ENCODE measurements at places on chromosomes 11 and 22.

DNA sequence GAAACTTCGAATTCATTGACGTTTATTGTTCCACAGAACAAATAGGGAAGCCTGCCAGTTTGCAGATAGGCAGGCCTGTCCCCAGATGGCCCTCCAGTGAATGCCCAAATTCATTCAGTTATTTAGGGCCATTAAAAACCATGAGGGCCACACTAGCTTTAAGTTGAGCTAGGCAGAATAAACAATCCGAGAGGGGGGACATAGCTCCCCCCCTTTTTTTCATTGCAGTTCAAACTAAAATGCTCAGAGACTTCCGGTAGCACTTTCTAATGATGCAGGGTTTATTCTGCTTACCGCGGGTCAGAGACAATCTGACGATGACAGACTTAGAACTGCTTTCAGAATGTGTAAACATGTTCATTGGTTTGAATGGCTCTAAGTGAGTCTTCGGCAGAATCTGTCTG is 72.0 kb downstream of the ZBTB16 start:
- no peak for DNase-seq

DNA sequence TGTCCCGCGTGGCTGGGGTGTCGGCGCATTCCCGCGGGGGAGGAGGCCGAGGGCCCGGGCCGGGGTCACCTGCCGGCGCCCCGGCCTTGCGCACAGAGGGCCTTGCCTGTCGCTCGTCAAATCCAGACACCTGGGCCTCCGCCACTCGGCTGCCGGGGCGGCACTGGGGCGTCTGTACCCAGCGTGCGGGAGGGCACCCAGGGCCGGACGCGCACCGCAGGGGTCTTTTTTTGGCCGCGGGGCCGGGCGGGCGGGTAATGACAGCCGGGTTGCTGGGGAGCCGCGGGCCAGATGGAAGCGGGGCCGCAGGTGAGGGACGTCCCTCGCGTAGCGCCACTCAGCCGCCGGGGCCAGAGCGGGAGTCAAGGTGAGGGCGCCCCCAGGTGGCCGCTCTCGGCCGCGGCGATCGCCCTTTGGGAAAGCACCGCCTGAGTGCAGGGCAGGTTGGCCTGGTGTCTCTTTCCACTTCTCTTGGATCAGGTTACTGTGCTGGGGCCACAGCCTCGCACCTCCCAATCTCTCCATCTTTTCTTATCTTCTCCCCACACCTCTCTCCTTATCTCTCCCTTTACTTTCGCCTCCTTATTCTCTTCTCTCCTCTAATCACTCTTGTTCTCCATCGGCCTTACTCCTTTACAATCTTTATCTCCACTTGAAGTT is 3.5 kb downstream of the PHLDB1 start:
- no peak for DNase-seq

- no peak for DNase-seq
Measured at GRCh38 chr22:19495562-19496323, 16.0 kb downstream of the CDC45 start.

DNA sequence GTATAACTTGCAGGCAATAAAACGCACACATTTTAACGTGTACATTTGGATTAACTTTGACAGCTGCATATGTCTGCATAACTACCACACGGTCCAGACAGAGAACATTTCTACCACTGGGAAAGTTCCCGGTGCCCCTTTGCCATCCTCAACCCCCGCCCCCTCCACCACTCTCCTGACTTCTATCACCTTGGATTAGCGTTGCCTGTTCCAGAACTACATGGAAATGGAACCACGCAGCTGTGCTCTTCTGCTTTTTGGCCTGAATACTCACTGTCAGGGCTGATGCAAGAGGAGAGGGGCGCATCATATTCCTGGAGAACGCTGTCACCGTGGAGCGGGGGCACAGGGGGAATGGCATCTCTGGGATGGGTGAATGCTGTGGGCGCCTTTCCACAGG is 62.1 kb downstream of the LRP5 start:
- no peak for DNase-seq

DNA sequence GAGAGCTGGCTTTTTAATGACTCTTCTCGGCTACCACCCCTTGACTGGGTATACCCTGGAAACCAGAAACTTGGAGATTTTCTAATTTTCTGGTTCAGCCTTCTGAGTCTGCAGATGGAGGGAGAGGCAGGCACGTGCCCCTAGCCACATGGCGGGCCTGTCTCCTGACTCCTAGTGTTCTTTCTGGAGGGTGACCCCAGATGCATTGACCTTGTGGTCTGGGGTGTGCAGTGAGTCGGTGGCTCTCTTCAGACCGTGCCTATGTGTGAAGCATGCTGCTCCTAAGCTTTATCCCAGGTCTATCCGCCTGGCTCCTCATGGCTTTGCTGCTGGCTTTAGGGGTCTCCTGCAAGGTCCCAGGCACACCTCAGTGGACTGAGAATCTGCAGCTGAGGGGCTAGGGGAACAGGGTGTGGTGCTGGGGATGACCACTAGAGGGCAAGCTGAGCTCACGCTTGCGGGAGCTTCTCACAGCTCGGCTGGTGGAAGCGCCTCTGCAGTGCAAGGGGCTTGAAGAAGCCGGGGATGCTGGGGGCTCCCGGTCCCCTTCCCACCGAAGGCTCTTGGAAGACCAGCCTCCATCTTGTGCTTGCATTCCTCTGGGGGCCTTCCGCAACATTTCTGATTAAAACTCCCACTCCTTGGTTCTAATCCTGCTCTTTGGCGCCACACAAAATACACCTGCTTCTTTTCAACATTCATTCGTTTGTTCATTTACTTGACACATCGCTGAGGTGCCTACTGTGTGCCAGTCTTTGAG is 51.8 kb downstream of the OTOG start:
- DNase-seq = peak; percentile 63

DNA sequence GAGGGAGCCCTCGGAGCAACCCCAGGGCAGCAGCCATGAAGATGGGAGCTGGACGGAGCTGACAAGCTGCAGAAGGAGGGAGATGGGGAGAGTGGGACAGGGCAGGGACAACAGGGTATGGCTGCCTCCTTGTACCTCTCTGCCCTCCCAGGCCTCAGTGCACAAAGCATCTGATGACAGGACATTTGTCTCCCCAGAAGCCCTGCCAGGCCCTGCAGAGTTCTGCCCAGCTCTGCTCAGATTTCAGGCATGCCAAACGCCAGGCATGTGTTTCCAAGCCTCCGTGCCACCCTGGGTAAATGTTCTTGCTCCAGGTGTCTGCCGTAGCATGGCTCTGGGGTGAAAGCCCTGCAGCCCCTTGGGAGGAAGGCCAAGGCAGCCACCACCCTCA is 1.1 kb upstream of the IFITM10 start:
- no peak for DNase-seq

DNA sequence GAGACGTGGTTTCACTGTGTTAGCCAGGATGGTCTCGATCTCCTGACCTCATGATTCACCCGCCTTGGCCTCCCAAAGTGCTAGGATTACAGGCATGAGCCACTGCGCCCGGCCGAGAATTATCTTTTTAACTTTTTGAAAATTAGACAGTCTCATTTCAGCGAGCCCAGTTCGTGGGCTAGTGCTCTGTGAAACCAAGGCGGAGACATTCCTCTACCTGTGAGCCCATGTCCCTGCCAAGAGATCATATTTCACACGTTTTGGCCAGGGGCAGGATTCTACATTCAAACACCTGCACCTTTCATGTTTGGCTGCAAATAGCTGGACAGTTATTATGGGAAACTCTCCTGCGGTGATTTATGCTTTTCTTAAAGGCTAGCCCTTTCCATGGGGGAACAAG is 60.3 kb downstream of the IRAG1 start:
- DNase-seq = no peak

GRCh38 chr22:24592851-24593558 is at the start of gene LRRC75B:
TSS of gene LRRC75B (minus strand) at chr22:24593073. CDS start at chr22:24593039, 34 bp downstream.
- DNase-seq = no peak

DNA sequence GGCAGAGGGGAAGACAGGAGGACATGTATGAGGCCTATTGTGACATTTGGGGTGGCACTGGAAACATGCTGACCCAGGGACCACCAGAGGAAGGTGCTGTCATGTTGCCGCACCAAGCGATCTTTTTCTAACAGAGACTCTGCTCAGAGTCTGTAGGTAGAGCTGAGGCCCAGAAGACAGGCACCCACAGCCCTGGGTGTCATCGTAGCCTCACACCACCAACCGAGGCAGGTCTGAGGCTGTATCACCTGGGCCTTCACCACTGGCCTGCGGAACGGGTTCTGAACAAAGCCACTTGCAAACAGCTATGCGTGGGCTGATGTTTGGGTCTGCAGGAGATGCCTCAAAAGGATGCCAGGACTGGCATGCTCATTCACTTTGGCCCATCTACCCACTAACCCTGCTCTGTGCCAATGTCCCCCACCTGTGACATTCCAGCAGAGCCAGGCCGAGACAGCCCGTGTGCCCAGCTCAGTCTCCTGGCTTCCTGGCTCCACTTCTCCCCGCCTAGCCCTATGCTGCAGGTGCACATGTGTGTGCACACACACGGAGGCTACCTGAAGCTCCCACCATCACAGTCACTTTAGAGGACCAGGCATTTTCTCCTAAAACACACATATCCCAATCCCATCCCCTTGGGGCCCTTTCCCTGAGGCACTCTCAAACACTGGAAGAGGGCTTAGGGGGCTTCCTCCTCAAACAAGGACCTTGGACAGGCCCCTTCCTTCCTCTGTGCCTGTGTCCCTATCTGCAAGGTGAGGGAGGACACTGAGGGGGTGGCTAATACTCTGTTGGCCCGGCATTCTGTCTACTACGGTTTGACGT is 3.6 kb downstream of the TRIM29 start:
- DNase-seq = no peak

- DNase-seq = no peak
Measured at GRCh38 chr11:1109918-1110705, 35.4 kb downstream of the MUC2 start.

DNA sequence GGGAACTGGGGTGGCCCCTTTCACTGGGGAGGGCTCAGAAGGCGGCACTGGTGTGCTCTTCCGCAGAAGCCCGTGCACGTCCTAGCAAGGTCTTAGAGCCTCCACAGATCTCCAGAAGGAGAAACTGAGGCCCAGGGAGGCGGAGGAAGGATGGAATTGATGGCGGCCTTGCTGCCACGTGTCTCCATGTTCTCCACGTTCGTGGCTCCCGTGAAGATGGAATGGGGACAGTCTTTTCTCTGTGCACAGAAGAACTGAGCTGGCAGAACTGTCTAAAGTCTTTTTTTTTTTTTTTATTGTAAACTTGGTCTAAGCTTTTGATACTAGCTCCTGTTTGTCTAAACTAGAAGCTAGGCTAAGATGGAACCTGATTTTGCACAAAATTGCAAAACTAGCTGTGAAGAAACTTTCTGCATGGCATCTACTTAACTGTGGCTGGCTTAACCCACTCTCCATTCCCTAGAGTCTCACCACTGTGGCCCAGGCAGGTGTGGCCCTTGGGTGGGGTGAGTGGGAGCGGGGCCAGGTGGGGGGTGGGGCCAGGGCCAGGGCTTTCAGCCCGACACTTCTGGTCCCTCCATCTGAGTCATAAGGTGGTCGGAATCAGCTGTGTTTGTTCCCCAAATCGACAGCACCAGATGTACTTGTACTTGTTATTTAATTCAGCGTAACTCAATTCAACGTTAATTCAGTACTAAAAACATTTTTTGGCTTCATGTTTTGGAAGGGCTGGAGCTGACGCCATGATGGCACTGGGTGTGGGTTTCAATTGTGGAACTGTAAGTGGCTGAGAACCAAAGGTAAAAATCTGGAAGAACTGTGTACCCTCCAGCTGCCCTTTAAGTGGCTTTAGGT is 120.7 kb downstream of the MPPED1 start:
- no peak for DNase-seq

DNA sequence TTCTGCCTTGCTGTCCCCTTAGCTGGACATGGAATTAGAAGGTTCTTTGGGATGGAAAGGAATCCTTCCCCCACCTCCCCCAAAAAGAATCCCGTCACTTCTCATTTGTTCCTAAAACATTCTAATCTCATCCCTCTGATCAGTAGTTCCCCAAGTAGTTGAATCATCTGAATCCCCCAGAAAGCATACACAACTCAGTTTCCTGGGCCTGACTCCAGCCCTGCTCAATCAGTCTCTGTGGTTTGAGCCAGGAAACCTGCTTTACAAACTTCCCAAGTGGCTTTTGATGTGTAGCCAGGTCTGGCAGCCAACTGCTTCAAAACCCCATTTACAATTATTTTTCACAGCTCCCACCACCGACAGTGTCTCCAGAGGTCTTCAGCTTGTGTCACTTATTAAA is 20.2 kb downstream of the C22orf31 start:
- no peak for DNase-seq

GRCh38 chr11:95698676-95699557 is 90.7 kb downstream of the FAM76B start:
- DNase-seq = no peak

DNA sequence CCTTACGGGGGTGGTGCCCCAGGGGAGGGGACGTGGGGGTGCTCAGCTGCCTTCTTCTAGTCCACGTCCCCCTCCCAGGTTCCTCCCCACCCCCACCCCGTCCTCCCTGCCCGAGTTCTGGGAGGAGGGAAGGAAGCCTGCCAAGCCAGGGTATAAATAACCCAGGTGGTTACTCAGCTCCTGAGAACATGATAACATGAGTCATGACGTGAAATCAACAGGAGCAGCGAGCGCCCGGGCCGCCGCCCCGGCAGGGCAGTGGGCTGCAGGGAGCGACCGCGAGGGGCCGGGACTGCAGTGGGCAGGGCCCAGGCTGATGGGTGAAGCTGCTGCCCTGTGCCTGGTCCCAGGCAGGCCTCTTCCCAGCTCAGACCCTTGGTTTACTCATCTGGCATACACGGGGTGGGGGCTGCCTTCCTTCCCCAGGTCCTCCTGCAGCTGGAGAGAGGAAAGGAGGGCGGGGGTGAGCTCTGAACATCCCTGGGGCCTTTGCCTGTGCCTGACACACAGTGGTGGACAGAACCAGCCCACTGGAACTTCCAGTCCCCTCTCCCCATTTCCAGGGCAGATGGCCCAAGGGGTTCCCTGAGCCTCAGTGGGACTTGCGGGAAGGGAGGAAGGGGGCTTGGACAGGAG is 8.8 kb upstream of the PDGFB start:
- peak; percentile 33 for DNase-seq

DNA sequence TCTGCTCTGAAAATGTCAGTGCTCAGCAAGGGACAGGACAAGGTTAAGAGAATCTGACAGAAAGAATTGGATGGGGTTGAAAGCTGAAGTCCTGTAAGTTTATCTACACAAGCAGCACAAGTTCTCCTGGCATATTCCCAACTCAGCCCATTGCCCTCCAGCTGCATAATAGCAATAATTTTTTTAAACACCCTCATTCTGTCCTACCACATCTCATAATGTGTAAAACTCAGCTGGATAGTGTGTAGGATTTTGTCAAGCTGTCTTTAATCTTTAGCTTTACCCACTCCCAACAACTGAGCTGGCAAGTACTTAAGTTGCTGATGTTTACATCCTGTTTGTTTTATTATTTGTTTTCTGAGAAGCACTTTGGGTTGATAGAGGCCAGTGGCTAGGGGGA is 158.9 kb downstream of the CADM1 start:
- DNase-seq = no peak

DNA sequence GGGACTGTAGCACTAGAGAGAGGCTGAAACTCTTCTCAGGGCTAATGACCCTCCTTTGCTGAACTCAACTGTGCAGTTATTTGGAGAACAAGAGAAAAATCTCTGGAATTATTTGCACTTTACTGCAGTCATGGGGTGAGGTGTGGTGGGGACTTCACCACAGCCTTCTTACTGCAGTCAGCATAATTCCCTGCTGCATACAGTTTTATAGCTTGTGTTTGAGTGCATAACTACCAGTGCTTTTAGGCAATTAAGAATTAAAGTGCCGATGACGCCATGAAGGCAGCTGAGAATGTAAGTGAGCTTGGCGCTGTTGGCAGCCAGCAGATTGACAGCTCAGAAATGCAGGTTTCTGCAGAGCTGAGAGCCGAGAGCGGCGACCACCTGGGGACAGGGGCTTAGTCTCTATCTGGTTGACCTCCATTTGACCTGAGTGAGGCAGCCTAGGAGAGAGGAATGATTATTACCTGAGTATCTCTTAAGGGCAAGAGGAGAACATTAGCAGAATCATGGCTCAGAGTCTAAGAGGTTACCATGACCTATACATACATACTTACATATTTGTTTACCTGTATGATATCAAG is 830.0 kb downstream of the NTM start:
- peak; percentile 83 for DNase-seq
